Left ventricle myocardium inferior (tissue), 1 donor: ENCODE measurements at places on chromosomes 3 and 15. TPM values are rescaled to one million over a fixed set of nuclear protein-coding genes. Genes with fewer than 3 reads are reported as not detected.

DNA sequence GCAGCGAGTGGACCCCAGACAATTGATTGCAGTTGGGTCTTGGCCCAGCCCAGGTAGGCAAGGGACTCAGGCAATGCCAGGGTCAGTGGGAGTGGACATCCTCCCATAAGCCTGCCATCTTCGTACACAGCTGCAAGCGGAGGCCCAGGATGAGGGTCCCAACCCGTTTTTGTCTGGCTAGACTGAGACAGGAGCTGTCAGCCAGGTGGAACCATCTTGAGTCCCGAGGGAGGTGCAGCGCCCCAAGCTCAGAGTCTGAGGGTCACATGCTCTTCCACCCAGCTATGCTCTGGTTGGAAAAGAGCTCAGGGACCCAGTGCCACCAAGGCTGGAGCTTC is 22.6 kb upstream of the IP6K2 start:
- no peak for DNase-seq

- no peak for DNase-seq
Measured at GRCh38 chr3:52088445-52089367, 32.3 kb upstream of the DUSP7 start.

- DNase-seq, result no peak
Measured at GRCh38 chr15:49452595-49452994, 29.6 kb downstream of the FGF7 start.

GRCh38 chr15:78003539-78004008 is 73.9 kb downstream of the TBC1D2B start:
- no peak for DNase-seq

DNA sequence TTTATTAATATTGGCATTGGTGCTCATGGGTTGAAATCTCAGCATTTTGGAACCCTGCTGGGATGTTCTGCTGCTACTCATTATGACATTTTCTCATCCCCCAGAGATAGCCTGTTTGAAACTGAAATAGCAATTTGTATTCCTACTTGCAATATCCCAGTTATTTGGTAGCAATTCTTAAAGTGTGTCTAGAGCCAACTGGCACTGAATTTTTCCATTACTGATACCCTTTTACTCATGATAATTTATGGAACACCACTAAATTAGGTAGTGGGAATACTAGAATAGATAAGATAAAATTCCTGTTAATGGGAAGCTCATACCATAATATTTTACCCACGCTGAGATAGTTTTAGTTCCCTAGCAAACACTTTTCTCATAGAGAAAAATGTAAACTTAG is 309.3 kb downstream of the SV2B start:
- DNase-seq, result no peak

DNA sequence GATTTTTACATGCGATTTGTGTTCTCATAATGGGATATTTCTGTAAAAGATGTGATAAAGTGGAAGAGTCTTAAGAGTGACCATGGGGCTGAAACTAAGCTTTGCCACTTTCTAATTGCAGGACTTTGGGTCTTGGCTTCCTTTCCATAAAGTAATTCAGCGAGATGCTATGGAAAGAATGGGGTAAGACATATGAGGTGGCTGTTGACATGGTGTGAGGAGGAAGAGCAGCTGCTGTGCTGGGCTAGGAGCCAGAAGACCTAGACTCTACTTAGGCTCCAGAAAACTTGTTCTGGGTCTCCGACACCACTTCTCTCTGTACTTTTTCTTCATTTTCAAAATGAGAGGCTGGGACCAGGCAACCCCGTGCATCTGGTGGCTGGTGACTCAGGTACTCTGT is 654.5 kb upstream of the CFAP20DC start:
- no peak for DNase-seq

DNA sequence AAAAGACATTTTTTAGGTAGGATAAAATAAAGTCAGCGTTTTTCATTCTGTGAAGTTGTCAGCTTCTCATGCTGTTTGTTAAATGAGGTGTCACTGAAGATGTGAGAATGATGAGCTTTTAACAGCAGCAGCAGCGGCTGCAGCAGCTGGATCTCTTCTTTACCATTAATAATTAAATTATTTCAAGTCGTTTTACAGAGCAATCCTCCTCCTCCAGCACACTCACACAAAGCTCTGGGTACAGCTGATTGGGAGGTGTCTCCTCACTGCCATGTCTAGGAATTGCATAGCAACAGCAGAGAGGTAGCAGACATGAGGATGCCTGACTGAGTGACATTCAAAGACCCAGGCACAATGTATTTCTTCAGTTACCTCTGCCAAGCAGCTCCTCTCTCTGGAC is 46.7 kb upstream of the PLAAT1 start:
- DNase-seq, result no peak

DNA sequence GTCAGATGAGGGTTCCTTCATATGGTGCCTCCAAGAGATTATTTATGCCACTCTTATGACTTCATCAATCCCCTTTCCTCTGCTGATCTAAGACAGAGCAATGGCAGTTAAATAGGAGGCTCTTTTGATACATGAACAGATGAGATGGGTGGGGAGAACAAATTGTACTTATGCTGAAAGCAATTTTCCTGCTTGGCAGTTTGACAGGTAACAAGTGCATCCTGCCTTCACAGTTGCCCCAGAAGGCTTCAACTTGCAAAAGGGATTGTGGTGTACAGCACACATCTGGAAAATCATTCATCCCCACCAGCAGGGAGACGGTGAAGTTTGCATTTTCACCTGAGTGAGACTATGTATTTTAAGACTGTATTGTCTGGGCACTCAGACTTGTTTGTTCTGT is 27.3 kb downstream of the ENTPD3 start:
- DNase-seq, result no peak

The GOLGA6L26 gene
- total RNA-seq, result not detected
